ENCODE measurements at places on chromosomes 6 and 20. TPM values are rescaled to one million over a fixed set of nuclear protein-coding genes. Genes with fewer than 3 reads are reported as not detected.

Gene RIN2
- 0.89 TPM for total RNA-seq

Gene LGSN
- total RNA-seq, result 0.23 TPM

Gene CGA
- not detected for total RNA-seq

Gene DOK5
- total RNA-seq, result not detected

Gene FAM83B
- not detected for total RNA-seq

Gene EPPIN
- total RNA-seq, result not detected

Gene CCDC28A
- total RNA-seq, result 24.2 TPM

Gene CLPSL1
- not detected for total RNA-seq

Gene TBXT
- not detected for total RNA-seq

Gene ZNF391
- total RNA-seq, result 4.5 TPM

Gene SNAP25
- total RNA-seq, result 0.18 TPM

Gene PCED1A
- total RNA-seq, result 105 TPM

Gene CRIP3
- total RNA-seq, result 2.8 TPM

Gene MYH7B
- total RNA-seq, result 0.51 TPM

Gene NMBR
- total RNA-seq, result not detected

Measured in T-cell (primary cell).